ENCODE measurements at places on chromosomes 16 and 17.

DNA sequence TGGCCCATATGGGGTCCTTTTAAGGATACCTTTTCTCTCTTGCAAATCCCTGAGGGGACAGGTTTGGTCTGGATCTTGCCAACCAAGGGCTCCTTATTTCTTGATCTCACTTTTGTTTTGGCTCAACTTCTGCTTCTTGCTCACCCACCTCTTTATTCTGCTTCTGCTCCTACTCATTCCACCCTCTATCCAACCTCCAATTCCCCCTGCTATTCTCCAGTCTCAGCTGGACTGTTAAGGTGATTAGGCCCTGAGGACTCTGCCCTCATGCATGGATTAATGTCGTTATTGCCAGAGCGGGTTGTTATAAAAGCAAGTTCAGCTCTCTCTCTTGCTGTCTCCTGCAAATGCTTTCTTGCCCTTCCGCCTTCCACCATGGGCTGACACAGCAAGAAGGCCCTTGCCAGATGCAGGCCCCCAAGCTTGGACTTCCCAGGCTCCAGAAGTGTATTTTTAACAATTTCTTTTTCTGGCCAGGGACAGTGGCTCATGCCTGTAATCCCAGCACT, 29.8 kb downstream of the LAT start:
- DNase-seq: no peak

DNA sequence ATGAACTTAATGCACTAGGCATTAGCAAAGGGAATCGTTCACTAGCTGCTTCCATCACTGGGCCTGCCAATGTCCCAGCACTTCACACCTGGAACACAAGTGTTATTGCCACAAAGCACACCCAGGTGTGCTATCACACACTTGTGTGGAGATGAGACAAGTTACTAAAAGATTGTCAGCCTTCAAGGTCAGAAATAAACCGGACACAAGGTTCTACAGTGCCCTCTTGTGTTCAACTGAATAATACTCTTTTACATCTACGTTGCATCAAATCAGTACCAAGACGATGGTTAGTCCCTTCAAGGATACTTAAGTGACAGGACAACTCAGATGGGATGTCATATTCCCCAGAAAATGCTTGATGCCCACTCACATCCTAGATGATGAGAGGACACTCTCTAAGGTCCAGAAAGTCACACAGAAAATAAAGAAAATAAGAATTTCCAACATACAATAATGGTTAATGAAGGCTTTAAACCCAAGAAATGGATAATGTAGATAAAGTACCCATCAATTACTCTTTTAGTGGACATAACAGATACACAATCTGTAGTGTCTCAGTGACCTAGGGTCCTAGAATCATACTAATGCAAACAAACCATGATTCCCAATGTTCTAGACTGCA, 16.4 kb upstream of the GLG1 start:
- DNase-seq: no peak

- DNase-seq: no peak
Observed at GRCh38 chr16:79170555-79171246, 429.8 kb downstream of the MAF start.

DNA sequence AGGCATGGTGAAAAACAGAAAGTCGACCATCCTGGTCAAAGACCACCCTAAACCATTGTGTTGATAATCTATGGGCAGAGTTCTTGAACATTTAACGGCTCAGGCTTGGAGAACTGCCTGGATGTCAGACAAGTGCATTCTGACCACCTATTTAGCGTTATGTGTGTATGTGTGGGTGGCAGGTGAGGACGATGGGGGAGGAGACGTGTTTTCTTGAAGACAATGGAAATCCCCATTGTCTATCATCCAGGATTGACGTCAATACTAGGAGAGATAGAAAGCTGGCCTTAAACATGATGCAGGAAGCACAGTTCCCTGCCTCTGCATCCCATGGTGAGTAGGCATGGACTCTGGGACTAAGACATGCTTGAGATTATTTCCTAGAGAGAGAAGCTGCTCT, 157.4 kb upstream of the MAF start:
- no peak for DNase-seq

DNA sequence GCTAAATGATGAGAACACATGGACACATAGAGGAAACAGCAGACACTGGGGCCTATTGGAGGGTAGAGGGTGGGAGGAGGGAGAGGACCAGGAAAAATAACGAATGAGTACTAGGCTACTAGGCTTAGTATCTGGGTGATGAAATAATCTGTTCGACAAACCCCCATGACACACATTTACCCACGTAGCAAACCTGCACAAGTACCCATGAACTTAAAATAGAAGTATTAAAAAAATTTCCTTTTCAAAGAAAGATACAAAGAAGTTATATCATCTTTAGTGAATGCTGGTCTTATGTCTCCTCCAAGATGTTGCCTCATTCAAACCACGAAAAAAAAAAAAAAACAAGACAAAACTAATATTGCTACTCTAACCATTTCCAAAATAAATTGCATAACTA, 31.7 kb downstream of the MBTD1 start:
- no peak for DNase-seq

- DNase-seq: no peak
Observed at GRCh38 chr17:57662041-57662440, 83.1 kb downstream of the CCDC182 start.

DNA sequence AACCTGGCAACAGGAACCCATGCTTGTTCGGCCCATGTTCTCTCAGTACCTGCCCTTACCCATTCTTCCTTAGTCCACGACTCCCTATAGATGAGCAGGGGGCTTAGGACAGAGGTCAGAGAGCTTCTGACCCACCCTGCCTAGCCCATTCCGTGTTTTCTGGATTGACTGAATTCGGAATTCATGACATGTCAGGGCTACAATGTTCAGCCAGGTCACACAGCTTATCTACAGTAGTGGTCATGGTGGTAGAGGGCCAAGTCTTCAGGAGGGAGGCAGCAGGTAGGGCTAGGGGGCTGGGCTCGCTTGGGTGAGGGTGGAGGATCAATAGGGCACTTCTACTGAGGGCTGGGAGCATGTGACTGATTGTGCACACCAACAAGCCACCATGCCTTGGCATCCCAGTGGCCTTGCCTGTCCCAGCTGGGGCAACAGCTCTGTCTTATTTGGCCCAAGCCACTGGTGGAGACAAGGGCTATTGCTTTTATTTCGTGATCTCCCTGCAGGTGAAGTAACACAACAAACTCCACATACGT, 3.1 kb downstream of the HEXIM2 start:
- DNase-seq: no peak

GRCh38 chr17:36816214-36816906, 120.9 kb upstream of the LHX1 start:
- DNase-seq: no peak

GRCh38 chr16:50664270-50664669, 16.8 kb downstream of the SNX20 start:
- DNase-seq: no peak

DNA sequence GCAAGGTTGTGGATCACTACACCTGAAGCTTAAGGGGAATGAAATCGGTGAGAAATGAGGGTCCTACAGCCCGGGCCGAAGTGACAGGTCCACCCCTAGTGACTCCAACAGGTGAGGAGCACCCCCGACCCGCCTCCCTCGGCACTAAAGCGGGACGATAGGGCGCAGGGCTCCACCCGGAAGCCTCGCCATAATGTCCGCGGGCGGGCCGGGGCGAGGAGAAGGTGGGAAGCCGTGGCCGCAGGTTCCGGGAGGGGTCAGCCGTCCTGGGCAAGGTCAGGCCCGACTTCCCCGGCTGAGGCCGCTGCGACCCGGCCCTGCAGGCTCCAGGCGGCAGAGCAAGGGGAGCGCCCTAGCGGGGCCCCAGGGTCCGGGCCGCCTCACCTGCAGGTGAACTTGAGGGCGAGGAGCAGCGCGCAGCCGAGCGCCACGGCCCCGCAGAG, 543 bp downstream of the TXNDC11 start:
- DNase-seq: no peak

- DNase-seq: peak; percentile 6
Observed at GRCh38 chr17:67558740-67559380, 158.9 kb upstream of the NOL11 start.

GRCh38 chr17:37176723-37177122, 199.1 kb upstream of the C17orf78 start:
- no peak for DNase-seq

DNA sequence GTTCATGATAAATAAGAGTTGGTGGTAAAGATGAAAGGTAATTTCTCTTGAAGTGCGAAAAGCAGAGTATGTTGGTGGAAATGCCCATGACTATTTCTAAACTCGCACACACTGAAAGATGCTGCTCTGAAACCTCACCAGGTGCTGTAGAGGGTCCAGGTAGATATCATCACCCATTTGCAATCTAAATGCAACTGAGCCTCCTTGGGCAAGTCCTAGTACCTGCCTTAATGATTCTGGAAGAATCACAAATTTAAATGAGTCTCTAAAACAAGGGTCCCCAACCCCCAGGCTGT, 5.9 kb upstream of the MMD start:
- no peak for DNase-seq

DNA sequence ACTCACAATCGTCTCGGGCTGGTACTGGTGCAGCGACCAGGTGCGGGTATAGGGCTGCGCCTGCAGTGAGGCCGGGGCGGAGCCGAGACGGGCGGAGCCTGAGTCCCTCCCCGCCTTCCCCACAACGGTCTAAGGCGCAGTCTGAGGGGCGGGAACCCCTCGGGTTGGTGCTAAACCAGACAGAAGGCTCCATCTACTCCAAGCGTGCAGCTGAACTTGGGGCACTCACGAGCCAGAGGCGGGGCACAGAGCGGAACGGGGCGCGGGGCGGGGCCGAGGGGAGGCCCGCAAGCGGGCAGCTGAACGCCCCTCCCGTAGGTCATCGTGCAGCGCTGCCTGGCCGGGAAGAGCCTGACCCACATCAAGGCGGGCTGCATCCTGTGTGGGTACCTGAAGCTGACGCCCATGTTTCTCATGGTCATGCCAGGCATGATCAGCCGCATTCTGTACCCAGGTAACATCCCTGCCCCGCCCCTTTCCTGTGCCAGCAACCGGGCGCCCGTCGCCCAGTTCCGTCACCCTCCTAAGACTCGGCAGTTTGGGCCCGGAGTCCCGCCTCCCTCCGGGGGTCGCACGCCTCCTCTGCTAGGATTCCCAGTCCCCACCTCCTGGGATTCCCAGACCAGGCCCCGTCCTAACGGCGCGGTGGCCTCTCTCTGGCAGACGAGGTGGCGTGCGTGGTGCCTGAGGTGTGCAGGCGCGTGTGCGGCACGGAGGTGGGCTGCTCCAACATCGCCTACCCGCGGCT, 5.0 kb downstream of the SLC5A2 start:
- DNase-seq: peak; percentile 50

- DNase-seq: no peak
Observed at GRCh38 chr16:63981639-63982038, 1140.2 kb downstream of the CDH11 start.

DNA sequence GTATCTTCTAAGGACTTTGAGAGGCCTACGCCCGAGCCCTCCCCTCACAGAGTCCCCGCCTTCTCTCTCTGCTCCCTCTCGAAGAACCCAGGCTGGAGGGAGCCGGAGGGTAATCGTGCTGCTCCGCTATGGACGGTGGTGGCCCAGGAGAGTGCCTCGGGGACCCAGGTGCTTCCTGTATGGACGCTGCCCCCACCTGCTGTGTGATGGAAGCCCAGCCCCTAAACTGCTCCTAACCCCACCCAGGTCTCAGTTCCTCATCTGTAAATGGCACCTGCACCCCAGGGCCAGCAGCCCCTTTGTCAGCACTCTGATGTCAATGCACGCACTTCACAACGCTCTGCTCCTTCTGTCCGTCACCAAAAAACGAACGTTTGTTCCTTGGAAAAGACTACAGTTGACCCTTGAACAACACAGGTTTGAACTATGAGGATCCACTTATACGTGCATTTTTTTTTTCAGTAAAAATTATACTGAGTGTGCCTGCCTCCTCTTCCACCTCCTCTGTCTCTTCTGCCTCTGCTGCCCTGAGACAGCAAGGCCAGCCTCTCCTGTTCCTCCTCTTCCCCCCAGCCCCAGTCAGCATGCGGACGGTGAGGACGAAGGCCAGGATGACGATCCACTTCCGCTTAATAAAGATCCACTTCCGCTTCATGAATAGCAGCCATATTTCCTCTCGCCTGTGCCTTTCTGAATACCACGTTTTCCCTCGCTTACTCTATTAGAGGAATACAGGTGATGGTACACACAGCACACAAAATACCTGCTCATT, 118.3 kb downstream of the BANP start:
- DNase-seq: no peak

- DNase-seq: peak; percentile 75
Observed at GRCh38 chr17:39164675-39165143, 1.3 kb downstream of the ARL5C start.

DNA sequence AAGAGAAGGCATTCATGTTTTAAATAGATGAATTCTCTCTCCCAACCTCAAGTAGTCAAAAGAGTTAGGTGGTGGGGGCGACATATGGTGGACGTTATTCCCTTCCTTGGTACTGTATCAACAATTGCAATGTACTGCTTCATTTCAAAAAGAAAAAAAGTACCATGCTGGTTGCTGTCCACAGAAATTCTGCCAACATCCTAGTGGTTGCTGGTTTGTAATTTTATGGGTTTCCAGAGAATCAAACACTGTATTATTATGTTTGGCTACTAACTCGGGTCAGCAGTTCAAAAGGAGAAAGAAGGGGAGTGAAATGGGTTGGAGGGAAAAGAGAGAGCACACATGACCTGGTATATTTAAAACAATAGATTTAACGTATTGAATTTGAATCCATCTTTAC, 61.1 kb upstream of the KCNJ16 start:
- DNase-seq: no peak

DNA sequence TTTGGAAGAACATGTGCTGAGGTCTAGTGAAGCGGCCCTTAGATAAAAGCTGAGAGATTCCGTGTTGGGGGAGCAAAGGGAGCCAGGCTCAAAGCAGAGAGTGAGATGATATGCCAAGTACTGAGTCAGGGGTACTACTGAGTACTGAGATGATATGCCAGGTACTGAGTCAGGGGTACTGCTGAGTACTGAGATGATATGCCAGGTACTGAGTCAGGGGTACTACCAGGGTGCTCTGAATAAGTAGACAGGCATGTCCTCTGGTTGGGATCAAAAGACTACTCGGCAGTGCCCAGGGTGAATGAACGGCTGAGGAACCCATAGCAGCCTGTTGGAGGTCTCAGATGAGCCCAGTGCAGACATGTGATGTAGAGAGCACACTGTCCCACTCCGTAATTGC, 239.0 kb downstream of the SOX9 start:
- DNase-seq: no peak

DNA sequence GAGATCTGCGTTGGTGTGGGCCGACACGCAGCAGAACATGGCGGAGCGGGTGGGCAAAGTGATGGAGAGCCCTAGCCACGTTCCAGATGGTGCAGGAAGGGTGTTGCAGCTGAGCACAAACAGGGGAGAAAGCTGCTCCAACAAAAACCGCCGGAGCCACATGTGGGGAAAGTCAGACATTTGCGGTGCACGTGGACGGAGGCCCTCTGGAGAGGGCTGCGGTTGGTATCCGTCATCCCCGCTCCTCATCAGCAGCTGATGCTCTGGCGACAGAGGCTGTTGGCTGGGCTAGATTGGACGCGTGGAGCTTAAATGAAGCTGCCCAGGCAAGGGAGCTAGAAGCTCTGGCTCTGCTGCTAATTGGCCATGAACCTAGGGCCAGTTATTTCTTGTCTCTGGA, 43.5 kb upstream of the ADCY9 start:
- no peak for DNase-seq

All from activated T-cell treated with anti-CD3 and anti-CD28 coated beads for 48 hours (primary cell).